ENCODE measurements at places on chromosomes 7 and 10.
A peak's percentile ranks its signal among the peaks of the same experiment; 100 is the strongest.

DNA sequence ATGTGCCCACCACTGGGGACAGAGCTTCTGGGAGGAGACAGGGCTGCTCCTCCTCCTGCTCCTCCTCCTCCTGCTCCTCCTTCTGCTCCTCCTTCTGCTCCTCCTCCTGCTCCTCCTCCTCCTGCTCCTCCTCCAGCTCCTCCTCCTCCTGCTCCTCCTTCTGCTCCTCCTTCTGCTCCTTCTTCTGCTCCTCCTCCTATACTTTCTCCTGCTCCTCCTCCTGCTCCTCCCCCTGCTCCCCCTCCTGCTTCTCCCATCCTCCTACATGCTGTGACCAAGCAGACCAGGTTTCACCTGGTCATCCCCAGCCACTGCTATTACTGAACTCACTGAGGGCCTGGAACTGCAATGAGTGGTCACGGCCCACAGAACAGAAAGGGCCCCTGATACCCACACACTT lies 154.0 kb upstream of the PPP2R2D start:
- DNase-seq, result no peak

- no peak for DNase-seq
Measured at GRCh38 chr10:111725050-111725449, 458.5 kb downstream of the GPAM start.

- no peak for DNase-seq
Measured at GRCh38 chr7:114574384-114574783, 159.8 kb downstream of the FOXP2 start.

- DNase-seq, result no peak
Measured at GRCh38 chr10:70913191-70913892, 25.0 kb upstream of the PCBD1 start.

DNA sequence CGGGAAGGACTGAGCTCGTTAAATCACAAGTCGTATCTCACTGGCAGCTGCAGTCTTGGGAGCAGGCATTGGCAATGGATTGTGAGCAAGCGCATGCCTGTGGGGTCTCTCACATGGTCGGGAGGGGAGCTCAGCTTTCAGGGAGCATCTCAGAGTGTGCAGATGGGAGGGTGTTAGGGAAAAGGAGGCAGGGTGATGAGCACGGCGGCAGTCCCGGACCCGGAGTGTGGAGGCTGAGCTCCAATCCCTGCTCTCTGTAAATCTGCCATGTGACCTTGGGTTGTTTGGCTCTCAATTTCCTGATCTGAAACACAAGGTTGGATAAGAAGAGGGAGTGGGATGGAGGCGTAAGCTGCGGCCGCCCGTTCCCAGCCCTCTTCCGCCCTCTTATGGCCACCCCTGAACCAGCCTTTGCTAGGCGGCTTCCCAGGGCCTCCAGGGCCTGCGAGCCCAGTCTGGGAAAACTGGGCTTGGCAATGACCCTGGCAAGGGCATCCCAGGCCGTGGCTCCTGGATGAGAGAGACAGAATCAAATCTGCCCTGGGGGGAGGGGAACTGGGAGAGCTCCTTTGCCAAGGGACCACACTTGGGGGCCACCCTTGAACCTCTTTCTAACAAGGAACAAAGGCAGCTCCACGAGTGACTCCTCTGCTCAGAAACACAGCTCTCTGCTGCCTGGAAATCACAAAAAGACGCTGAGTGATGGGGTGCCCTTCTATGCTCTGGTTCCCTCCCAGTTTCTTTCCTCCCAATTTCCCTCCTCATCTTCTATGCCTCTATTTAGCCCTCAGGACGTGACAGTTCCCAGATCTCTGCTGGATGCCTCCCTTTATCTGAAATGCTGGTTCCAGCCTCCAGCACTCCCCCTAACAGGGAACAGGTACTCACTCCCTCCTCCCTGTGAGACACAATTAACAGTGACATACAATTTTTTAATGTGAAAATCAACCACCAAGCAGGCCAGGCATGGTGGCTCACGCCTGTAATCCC lies 41.7 kb upstream of the LOXL4 start:
- DNase-seq, result peak; percentile 63

DNA sequence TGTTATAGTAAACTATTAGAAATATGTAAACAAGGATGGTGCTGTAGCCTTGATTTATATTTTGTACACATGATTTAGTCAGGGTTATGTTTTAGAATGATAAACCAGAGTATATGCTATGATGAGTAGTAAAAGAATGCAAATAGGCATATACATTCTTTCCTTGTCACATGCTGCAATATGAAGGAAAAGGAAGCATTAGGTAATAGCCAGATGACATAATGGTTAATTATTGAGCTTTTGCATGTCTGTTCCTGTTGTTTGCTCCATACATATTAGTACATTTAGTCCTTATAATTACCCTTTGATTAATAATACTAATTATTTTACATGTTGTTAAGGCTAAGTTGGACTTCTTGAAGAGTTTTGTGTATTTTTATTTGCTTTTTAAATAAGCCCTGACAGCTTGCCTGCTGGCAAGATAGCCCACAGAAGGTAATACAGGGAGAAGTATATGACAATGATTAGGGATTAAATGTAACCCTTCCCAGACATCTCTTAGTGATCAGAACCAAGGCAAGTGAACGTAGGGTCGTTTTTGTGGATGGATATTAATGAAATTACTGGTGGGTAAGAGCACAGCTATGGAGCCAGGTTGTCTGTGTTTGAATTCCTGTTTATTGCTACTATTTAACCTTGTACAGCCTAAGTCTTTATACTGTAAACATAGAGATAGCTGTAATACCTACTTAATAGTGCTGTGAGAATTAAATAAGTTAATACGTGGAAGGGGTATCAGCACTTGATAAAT lies 68.4 kb downstream of the PHTF2 start:
- no peak for DNase-seq

GRCh38 chr10:124063750-124064603 lies 29.4 kb downstream of the CHST15 start:
- no peak for DNase-seq

GRCh38 chr10:30431435-30431911 lies 2.5 kb upstream of the MAP3K8 start:
- DNase-seq, result no peak

GRCh38 chr10:62244088-62244487 lies 24.6 kb downstream of the RTKN2 start:
- no peak for DNase-seq

GRCh38 chr7:2521952-2522591 lies 2.5 kb downstream of the LFNG start:
- DNase-seq, result no peak

DNA sequence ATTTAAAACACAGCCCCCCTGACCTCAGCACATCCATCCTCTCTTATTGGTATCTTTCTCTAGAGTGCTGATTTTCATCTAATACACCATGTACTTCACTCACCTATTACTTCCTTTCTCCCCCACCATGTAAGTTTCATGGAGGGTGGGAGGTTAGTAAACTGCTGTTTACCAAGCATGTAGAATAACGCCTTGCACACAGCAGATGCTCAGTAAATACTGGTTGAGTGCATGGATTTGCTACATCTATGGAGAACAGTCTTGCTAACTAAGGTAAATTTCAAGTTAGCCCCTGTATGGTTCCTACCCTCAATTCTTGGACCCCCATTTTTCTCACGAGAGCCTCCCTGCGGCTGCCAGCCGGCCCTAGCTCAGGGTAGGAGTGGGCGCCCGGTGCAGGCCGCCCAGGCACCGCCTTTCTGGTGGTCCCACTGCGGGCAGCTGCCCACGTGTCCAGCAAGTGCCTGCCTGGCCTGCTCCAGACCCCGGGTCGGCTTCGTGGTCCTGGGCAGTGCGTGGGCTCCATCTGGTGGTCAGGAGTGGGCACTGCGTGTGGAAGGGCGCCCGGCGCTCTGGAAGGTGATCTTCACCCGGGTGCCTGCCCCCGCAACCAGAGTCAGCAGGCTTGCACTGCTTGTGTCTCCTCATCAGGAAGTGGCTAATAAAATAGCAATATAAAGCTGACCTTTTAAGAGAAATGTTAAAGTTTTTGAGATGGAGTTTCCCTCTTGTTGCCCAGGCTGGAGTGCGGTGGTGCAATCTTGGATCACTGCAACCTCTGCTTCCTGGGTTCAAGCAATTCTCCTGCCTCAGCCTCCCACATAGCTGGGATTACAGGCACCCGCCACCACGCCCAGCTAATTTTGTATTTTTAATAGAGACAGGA lies 63.4 kb upstream of the DNAJB6 start:
- DNase-seq, result peak; percentile 61

DNA sequence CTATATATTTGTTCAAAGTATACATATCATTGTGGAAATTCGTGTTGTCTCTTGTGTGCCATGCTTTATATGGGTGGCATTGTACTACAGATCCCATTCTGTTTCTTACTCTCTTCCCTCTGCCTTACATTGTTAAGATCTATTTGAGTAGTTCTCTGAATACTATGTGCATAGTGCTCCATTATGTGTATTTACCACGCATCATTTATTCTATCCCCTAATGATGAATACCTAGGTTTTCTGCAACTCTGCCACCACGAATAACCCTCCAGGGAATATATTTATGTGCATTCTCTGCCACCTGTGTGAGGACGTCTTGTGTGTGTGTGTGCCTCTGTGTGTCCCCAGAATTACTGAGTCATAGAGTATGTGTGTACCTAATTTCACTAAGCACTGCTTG lies 431.2 kb upstream of the C7orf33 start:
- DNase-seq, result no peak

- DNase-seq, result no peak
Measured at GRCh38 chr7:84139986-84140729, 54.4 kb downstream of the SEMA3A start.

GRCh38 chr10:22315455-22316285 lies 518 bp upstream of the COMMD3 start:
- DNase-seq, result no peak

GRCh38 chr7:121938429-121938996 lies 65.6 kb downstream of the PTPRZ1 start:
- DNase-seq, result no peak

- DNase-seq, result no peak
Measured at GRCh38 chr10:19828278-19829049, 12.2 kb downstream of the PLXDC2 start.

DNA sequence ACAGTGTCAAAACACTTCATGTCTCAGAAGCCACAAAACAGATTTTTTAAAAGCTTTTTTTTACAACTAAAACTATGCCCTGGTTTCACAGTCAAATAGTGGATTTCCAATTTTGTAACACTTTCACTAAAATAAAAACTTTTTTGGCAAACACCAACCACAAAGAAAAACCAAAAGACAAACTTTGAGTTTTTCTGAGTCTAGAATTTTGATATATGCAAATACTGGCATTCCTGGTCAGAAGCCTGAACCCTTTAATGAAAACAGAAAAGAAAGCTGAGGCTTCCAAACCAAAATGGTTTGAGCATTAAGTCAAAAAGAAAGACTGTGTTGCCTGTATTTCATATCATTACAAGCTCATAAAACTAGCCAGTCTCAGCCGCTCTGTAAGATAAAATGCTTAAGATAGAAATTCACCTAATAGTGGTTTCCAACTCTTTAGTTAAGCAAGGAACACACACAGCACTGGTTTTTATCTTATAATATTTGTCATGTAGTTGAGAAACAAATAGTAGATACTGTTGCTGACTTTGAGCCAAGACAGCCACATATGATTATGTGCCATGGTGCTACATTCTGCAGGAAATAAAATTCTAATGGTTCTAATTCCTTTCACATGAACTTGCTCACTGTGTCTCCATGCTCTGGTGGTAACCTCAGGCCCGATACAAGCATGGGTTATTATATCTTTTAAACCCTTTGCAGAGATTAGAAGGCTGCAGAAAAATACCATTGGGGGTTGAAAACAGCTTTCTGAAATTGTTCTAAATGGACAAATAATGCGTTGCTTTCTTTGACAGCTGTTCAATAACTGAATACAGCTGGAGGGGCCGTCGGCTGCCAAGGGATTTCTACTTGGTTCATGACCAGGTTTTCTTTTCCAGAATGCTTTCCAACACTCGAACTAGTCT lies 49.4 kb downstream of the FAM171A1 start:
- no peak for DNase-seq

DNA sequence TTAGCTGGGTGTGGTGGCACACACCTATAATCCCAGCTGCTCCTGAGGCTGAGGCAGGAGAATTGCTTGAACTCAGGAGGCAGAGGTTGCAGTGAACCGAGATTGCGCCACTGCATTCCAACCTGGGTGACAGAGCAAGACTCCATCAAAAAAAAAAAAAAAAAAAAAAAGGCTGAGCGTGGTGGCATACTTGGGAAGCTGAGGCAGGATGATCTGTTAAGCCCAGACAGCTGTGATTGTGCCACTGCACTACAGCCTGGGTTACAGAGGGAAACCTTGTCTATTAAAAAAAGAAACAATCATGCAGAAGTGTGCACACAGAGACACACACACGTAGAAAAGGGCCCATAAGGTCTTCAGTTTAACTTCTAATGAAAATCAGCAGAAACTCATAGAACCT lies 150.6 kb downstream of the TPST1 start:
- no peak for DNase-seq

DNA sequence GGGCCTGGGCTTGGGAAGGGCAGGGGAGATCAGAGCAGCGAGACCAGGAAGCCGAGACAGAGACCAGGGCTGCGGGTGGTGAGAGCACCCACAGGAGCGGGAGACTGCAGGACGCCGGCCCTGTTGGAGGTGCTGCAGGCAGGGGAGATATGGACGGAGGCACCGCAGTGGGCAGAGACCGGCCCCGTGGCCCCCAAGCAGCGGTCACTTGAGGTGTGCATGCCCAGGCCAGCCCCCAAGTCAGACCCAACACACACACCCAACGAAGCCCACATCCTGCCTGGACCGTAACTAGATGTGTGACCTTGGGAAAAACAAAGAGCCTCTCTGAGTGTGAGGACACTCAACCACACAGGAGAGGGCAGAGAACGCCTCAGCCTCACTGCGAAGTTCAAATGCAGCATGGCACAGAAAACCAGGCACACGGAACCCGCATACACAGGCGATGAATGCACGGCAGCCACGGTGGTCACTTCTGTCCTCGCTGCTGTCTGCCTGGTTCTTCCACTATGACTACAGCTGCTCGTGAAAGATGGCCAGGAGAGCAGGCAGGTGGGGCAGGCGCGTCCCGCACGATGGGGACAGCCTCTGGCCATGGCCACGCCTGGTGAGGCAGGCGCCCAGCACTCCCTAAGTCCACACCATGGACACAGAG lies 214.7 kb downstream of the MAD1L1 start:
- no peak for DNase-seq

DNA sequence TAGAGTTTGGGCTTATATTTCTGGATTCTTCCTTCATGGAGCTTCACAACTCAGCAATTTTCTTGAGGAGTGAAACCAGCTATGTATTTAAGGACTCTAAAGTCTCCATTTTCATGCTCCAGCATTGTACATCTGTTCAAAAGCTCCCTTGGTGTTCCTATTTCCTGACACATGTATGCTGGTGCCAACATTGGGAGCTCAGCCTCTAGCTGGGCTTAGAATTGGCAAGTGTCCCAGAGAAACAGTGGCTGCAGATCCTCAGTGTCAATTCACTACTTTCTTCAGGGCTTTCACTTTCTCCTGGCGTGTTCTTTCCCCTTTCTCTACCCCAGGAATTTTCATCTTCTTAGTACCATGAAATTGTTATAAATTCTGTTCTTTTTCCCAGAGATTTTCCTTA lies 103.1 kb downstream of the ZNF467 start:
- peak; percentile 19 for DNase-seq

- DNase-seq, result peak; percentile 44
Measured at GRCh38 chr10:1287971-1288401, 231.8 kb downstream of the WDR37 start.
